Endothelial cell of umbilical vein (primary cell): ENCODE measurements at places on chromosomes 1 and 21. TPM values are rescaled to one million over a fixed set of nuclear protein-coding genes. Genes with fewer than 3 reads are reported as not detected.
A peak's percentile ranks its signal among the peaks of the same experiment; 100 is the strongest.

The SLC35F3 gene
- total RNA-seq, result not detected in 2 replicates

DNA sequence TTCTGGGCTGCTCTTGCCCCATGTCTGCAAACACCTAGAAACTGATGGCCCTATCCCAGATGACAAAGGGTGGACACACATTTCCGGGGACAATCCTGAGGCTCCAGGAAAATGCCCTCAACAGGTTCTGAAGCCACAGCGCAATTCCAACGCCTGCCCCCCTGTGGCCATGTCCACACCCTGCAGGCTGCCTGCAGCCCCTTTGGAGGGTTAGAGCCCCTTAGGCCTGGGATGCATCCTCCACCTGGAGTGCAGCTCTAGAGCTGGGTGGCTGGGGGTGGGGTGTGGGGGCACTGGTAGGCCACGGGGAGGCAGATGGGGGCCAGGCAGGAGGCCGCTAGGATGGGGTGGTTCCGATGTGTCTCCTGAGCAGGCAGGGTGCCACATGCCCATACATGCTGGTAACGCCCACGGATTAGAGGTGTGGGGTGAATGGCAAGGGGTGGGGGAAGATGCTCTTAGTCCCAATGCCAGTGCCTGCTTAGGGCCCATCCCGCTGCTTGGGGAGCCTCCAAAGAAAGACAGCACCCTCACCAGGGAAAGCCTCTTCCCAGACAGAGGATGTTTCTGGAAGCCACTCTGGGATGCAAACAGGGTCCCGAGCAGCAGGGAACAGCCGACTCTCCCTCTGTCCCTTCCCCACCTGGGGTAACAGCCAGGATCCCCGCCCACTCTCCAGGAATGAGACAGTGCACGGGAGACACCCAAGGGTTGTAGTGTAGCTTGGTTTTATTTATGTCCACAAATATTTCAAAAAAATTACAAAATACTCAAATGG, 34.0 kb downstream of the SLC45A1 start:
- H3K27me3 ChIP-seq, result no peaks in the 10 kb centered on the region
- H3K4me1 ChIP-seq, result peaks cover 16% of the 10 kb centered on the region
- peaks cover 18% of the 10 kb centered on the region for H3K36me3 ChIP-seq
- DNase-seq, result no peak

DNA sequence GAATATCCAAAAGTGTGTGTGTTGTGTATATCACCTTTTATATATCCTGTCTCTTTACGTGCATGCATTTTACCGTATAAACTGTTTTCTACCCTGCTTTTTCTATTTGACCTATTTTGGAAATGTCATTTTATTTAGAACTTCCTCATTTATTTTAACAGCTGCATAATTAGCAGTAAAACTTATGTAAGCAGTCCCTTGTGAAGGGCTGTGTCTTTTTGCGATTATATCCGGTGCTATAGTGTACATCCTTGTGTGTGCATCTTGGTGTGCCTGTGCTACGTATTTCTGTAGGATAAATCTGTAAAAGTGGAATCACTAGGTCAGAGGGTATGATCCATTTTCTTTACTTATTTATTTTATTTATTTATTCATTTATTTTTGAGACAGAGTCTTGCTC, 7.2 kb downstream of the LGALS8 start:
- H3K36me3 ChIP-seq, result peaks cover 3% of the 10 kb centered on the region
- no peak for DNase-seq
- H3K4me1 ChIP-seq, result peaks cover 14% of the 10 kb centered on the region
- no peaks in the 10 kb centered on the region for H3K27me3 ChIP-seq

GRCh38 chr1:154474802-154475201, 27.2 kb upstream of the TDRD10 start:
- H3K27me3 ChIP-seq, result no peaks in the 10 kb centered on the region
- no peak overlapping the region for H3K4me3 ChIP-seq
- H3K4me1 ChIP-seq, result peaks cover 6% of the 10 kb centered on the region
- DNase-seq, result peak; percentile 64
- peaks cover 7% of the 10 kb centered on the region for H3K36me3 ChIP-seq
- no peak overlapping the region for H3K27ac ChIP-seq
